ENCODE measurements at places on chromosomes 12 and 14.

GRCh38 chr14:20706657-20707355, 18.2 kb downstream of the ANG start:
- DNase-seq: no peak

DNA sequence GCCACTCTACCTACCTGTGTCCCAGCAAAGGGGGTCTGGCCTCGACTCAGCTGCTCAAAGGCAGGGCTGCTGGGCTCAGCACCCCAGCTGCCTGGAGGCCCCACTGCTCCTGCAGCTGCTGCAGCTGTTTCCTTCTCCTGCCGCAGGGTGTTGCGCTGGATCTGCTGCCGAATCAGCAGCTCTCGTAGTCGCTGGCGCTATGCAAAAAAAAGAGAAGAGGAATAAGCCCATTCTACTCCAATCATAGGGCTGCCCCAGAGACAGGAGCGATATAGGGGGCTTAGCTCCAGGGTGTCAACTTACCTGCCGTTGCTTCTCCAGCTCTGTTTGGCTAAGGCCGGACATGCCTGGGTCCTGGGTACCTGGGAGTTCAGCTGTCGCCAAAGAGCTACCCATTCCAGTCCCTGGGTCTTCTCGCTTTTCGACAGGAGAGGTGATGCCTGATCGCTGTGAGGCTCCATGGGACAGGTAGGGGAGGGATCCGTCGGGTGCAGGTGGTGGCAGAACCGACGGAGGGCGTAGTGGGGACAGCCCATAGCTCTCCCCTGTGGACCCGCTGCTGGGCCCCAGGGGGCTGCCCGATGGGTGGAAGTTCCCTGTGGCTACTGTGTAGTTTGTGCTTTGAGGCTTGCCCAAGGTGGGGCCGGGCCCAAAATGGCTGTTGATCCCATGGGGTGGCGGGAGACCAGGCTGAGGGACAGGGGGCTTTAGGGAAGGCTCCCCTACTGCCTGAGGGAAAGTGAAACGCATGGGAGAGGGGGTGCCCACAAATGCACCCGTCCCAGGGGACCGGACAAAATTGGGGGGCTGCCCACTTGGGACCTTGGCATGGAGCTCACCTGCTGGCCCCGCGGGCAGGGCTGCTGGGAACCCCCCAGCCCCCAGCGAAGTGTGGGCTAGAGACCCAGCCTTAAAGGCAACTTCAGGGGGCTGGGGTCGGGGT, 20.9 kb downstream of the KMT2D start:
- no peak for DNase-seq

DNA sequence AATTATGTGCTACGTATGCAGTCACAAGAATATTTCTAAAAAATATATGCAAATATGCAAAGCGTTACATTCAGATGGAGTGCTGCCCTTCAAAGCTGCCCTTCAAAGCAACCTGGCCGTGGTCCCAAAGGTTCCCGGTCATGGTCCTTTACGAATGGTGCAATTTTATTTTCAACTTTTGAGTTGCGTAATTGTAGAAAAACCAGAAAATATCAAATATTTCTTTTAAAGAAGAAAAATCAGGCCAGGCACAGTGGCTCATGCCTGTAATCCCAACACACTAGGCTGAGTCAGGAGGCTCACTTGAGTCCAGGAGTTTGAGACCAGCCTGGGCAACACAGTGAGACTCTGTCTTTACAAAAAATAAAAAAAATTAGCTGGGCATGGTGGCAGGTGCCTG, 21.4 kb downstream of the CLSTN3 start:
- no peak for DNase-seq

- DNase-seq: no peak
Measured at GRCh38 chr14:68783408-68784225, 9.2 kb downstream of the ZFP36L1 start.

DNA sequence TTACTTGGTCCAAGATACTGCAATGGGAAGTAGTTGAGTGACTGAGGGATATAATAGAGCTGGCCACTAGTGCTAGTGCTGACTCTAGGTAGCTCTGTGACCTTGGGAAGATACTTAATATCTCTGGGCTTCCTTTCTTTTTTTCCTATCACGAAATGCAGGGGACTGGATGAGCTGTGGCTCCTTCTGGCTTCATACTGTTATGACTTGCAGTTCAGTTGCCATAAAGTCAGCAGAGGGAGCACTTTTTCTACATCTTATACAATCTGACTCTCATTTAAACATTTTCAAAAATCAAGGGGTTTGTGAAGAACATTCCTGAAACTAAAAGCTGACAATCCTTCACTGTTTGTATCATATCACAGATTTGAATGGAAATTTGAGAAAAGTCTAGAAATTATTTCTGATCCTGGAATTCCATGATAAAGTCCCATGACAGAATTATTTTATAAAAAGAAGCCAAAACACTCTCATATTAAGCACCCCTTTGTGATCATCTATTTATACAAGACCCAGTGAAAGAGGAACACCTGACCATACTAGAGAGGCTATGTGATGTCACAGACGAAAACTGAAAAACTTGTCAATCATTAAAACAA, 5.3 kb downstream of the BHLHE41 start:
- DNase-seq: peak; percentile 13

DNA sequence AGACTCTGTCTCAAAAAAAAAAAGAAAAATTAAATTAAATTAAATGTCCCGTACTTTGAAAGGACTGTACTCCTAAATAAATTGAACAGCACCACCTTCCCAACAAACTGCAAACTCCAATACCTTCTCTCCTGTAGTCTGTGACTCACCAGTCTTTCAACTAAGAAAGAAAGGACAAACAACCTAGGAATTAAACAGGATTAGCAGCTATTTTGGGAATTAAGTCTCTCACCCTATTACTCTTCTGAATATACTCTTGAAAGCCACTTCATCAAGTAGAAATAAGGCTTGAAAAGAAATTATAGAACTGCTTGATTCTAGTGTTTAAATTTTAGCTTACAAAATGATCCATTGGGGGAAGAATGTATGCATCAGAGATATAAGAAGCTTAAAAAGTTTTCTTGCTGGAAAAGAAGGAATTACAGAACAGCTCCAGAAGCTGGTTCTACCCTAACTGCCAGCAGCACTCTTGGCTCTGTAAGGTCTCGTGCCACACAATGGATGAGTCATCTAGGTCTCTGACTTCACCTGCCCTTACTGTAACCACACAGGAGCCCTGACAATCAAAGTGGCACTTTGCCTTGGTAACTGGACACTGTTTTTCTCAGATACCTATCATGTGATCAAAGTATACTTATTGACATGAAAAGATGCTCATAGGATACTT, 57.0 kb upstream of the CERS5 start:
- DNase-seq: peak; percentile 9

- DNase-seq: no peak
Measured at GRCh38 chr12:130414381-130414780, 76.7 kb downstream of the PIWIL1 start.

- DNase-seq: no peak
Measured at GRCh38 chr12:75779891-75780496, 251.6 kb downstream of the PHLDA1 start.

DNA sequence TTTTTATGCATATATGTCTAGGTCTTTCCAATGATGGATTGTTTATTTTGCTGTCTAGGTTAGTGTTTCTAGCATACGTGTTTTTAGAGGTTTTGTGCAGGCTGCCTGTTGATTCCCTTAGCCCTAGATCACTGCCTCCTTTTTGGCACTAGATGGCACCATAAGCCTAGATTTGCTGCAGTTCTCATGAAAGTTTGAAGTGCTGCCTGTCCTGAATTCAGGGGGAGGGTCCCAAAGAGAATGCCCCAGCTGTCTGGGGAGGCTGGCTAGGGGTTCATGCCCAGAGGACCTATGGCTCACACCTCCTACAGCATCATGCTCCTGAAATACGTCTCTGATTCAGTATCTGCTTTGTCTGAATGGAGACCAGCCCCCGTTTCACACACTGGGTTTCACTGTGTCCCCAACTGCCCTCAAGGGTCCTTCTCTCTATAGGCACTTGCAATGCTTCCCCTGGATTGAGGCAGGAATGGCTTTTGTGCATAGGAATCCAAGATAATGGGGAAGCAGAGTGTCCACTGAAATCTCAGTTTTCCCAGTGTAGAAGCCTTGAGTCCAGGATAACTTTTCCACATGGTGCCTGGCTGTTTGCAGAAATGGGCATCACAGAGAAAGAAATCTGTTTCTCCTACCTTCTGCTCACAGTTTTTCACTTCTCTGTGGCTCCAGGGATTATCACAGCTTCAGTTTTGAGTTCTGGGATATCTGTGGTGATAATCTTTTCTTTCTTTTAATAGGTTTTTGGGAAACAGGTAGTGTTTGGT, 14.2 kb upstream of the TXNRD1 start:
- DNase-seq: peak; percentile 59

GRCh38 chr12:59085690-59086089, 165.4 kb upstream of the LRIG3 start:
- peak; percentile 83 for DNase-seq

DNA sequence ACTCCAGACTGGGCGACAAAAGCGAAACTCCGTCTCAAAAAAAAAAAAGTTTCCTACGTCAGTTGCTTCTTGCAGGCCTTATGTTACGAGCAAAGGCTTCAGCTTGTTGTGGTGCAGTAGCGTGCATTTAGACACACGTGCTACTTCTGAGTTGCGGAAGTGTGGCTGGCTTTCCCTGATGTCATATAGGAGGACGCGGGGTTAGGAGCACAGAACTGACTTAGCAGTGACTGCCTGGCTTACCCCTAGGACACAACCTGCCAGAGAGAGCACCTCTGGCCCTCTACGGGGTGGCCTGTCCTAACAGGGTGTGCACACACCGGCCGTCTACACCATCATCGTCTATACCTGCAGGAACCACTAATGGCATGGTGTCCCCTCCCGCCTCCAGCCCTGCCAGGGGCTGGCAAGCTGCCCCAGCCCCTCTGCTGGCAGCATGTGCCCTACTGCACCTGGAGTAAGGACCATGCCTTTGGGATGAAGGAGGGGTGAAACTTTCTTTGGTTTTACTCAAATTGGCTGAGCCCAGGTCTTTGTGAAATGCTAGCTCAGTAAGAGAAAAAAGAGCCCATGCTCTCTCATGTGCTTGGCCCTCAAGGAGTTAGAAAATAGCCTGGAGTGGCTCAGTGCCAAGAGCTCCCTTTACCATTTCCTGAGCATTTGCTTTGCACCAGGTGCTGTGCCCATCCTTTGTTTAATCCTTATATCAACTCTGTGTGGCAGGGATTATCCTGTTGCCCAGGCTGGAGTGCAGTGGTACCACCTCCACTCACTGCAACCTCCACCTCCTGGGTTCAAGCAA, 1.7 kb upstream of the GPR68 start:
- peak; percentile 82 for DNase-seq

GRCh38 chr12:46944771-46945170, 119.0 kb upstream of the SLC38A4 start:
- no peak for DNase-seq

DNA sequence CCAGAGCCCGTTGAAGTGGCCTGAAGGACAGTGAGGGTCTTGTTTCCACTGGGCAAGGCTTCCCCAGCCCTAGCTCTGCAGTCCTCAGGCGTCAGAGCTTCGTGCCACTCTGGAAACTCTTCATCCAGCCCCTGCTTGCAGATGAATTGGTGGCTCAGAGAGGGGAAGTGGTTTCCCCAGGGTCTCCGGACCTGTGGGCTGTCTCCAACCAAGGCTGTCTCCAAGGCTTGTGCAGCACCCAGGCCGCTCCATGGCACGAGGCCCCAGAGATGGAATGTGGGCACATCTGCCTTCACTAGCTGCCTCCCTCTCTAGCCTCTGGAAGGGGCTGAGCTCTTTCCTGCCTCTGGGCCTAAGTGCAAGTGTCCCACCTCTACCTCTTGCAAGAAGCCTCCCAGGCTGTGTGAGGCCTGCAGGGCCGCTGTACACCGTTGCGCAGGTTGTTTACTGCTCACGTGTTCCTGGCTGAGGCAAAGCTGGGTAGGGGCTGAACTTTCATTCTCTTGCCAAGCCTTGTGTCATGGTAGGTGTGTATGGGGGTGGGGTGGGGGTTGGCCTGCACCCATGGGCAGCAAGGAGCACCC, 11.1 kb downstream of the RIN3 start:
- DNase-seq: no peak

GRCh38 chr12:9721394-9722092, 11.4 kb downstream of the CLECL1 start:
- DNase-seq: no peak

- no peak for DNase-seq
Measured at GRCh38 chr12:105674871-105675699, 344.6 kb downstream of the C12orf75 start.

Data from NCI-H1092 treated with DMSO at 0.1 percent for 48 hours (cell line).